ENCODE measurements at places on chromosomes 6 and 20.
A peak's percentile ranks its signal among the peaks of the same experiment; 100 is the strongest.

DNA sequence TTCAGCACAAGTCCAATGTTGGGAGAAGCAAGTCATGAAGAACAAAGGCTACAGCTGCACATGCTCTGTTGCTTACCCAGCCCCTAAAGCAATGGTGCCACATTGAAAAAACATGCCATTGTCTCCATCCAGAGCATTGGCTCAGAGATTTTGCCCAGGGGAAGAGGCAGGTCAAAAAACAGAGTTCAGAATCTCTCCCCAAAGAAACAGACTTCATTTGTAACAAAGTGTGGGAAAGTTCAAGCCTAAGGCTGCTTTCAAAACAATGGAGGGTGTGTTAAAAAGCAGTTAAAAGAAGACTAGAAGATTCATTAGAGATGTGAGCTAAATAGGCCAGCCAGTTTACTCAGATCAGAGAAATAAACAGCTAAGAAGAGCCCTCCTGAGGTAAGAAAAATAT is 63.6 kb downstream of the DZANK1 start:
- DNase-seq = no peak

GRCh38 chr20:32432277-32432676 is 74.1 kb downstream of the ASXL1 start:
- no peak for DNase-seq

- DNase-seq = peak; percentile 63
Observed at GRCh38 chr20:25327521-25328235, 63.0 kb downstream of the ABHD12 start.

- DNase-seq = peak; percentile 53
Observed at GRCh38 chr6:159074120-159074684, 29.4 kb upstream of the TAGAP start.

- peak; percentile 78 for DNase-seq
Observed at GRCh38 chr6:44701637-44702101, 314.2 kb downstream of the CDC5L start.

GRCh38 chr6:30397697-30398096 is 52.7 kb downstream of the RPP21 start:
- DNase-seq = no peak

DNA sequence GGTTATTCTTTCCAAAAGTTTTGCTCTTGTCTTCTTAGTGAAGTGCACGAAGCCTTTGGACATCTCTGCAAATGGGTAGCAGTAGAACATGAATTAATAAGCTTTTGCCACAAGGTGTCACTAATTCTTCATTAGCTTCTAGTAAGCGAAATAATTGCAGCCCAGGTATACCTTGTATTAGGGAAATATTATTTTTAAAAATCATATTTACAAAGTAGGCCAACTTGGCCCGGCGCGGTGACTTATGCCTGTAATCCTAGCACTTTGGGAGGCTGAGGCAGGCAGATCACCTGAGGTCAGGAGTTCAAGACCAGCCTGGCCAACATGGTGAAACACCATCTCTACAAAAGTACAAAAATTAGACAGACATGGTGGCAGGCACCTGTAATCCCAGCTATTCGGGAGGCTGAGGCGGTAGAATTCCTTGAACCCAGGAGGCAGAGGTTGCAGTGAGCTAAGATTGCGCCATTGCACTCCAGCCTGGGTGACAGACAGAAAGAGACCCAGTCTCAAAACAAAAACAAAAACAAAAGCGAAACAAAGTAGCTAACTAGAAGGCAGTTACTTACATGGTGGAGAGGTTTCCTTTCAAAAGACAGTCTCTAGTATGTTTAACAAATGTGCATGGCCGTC is 8.8 kb upstream of the RSPH3 start:
- DNase-seq = peak; percentile 35

- DNase-seq = no peak
Observed at GRCh38 chr6:11953641-11954040, 58.5 kb upstream of the HIVEP1 start.

DNA sequence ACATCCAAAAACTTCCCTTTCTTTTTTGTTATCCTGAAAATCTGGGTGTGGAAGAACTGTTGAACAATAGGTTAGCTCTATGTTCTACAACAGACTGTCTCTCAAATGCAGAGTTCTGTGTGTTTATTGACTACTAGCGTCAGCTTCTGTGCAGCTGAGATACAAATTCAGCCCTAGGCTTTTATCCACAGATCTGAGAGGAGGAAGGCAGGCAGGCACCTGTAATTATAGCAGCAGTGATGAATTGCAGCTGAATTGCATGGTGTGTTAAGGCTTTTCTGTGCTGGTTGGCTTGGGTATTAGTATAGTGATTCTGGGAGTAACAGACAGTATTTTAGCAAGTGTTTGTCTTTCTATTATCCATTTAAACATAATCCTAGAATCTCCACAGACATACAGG is 24.4 kb downstream of the GRIK2 start:
- no peak for DNase-seq

DNA sequence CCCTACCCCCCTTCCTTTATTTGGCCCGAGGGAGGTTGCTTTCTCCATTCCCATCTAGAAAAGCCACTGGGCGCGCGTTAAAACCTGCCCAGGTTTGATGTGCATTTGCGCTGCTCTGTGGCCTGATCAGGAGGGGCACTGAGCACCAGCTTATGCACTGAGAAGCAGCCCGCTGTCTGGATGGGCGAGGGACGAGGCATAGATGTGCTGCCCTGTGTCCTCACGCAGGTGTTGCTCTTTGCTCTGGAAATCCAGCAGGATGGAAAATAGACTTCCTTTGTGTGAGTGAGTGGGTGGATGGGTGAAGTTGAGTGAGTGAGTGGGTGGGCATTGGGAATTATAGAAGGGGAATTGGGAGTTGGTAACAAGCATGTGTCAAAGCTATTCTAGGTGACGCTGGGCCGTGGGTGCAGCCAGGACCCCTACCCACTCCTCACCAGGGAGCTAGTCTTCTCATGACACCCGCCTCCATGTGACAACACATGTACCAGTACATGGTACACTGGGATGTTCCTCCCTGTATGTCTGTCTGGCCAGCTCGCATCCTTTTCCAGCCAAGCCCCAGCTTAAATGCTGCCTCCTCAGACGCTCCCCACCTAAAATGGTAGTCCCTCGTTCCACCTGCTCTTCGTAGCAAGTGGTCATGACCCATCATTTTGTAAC is 162.6 kb downstream of the DTNBP1 start:
- DNase-seq = no peak

- DNase-seq = no peak
Observed at GRCh38 chr6:167710363-167710920, 116.3 kb upstream of the AFDN start.

- no peak for DNase-seq
Observed at GRCh38 chr6:32200711-32201475, 8.4 kb upstream of the GPSM3 start.

DNA sequence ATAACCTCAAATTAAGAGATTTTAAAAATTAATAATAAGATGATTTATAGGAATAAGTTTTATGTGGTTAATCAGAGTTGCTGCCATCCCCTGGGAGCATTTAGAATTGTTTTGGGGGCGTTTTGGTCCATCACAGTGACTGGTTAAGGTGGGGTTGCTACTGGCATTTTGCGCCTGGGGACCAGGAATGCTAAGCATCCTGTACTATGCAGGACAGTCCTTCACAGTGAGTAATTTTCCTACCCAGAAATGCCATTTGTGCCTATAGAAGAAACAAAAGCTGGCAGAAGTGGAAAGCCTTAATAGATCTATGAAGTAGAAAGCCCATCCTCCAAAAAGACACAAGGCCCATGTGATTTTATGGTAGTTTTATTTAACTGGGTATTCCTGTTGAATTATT is 118.0 kb downstream of the ANKS1A start:
- no peak for DNase-seq

GRCh38 chr6:45371924-45372573 is 5.7 kb downstream of the SUPT3H start:
- DNase-seq = no peak

GRCh38 chr6:80938131-80938530 is 814.4 kb downstream of the TENT5A start:
- peak; percentile 48 for DNase-seq

- DNase-seq = no peak
Observed at GRCh38 chr20:13418263-13419229, 197.5 kb downstream of the ISM1 start.

- no peak for DNase-seq
Observed at GRCh38 chr20:35243986-35244385, 17.5 kb downstream of the MMP24 start.

- no peak for DNase-seq
Observed at GRCh38 chr20:50725724-50726005, 5.7 kb upstream of the PARD6B start.

- DNase-seq = peak; percentile 59
Observed at GRCh38 chr6:31897612-31898382, at the start of gene EHMT2. Gene EHMT2 (minus strand): TSS chr6:31897698. CDS start chr6:31897677, 21 bp downstream.

DNA sequence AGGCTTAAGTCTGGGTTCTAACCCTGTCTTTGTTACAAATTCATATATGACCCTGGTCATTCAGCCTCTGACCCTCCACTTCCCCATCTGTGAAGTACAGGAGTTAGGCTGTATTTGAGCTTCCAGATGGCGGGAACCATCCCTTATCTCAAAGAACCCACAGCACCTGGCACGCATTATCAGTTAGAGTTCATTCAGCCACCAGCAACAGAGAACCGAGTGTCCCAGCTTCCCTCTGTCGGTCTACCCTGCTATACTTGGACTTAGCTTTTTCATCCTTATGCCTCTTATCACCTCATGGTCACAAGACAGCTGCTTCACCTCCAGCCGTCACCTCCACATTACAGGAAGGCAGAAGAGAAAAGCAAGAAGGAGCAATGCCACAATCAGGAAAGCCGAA is 147.8 kb downstream of the EYA2 start:
- DNase-seq = no peak

GRCh38 chr6:131597446-131597845 is 24.4 kb downstream of the ARG1 start:
- DNase-seq = peak; percentile 5

DNA sequence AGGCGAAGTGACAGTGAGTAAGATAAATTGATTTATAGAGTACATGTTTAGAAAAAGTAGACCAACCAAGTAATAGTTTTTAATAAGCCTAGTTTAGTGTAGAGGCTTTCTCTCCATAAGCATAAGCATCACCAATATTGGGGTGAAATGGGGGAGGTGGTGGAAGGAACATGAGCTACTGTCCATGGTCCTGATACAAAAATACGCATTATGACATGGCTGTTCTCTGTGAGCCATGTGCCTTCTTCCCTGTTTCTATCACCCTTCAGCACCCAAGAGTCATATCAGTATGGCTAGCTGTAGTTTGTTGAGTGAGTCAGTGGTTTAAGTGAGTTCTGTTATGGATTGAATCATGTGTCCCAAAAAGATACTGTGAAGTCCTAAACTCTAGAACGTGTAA is 150.8 kb downstream of the EDN1 start:
- DNase-seq = peak; percentile 9

- DNase-seq = no peak
Observed at GRCh38 chr6:43089467-43089866, 13.4 kb downstream of the PTK7 start.

GRCh38 chr20:51022803-51023616 is at the start of gene KCNG1:
Gene KCNG1 (minus strand): TSS chr20:51023107. CDS start chr20:51010338, 12,769 bp downstream.
- DNase-seq = peak; percentile 56
